Heart right ventricle (tissue), 16 donors: ENCODE measurements at places on chromosomes 4 and X.

- DNase-seq = no peak
Observed at GRCh38 chrX:21745756-21746155, 12.2 kb downstream of the SMPX start.

GRCh38 chrX:55342533-55343501, 78.1 kb upstream of the PAGE3 start:
- DNase-seq = peak; percentile 7

GRCh38 chr4:83109480-83110222, 4.9 kb downstream of the PLAC8 start:
- DNase-seq = no peak

DNA sequence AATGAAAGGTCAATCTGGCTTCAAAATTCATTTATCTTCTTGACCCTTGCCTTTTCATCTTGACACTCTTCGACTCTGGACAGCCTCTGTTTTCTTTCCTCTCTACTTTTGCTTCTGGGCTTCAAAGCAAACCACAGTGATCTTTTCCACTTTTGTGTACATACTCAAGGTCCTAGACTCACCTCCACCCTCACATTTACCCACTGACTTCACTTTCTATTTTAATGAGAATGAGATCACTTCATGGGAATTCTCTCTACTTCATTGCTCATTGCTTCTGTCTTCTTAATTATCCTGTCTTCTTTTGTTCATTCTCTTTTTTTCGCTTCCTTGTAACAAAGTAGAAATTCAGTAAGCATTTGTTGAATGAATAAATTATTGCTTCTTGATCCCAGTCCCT, 330.1 kb upstream of the HAND2 start:
- DNase-seq = no peak

- DNase-seq = no peak
Observed at GRCh38 chr4:165106518-165106917, 6.1 kb downstream of the TMEM192 start.

DNA sequence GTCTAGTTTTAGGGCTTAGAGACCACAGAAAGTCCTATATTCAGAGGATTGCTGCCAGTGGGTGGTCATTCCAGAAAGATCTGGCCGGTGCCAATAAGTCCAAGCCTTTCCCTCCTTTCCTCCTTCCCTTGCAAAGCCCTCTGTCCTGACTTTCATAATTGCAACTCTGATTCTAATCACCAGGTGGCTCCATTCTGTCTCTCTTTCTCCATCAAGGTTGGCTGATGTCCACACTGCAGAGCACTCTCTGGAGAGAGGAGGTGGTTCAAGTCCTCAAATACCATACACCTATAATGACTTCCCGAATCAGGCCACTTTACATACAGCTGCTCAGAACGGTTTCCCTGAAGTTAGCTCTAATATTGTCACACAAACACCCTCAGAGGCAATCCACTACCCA, 22.4 kb upstream of the ARMCX4 start:
- no peak for DNase-seq

DNA sequence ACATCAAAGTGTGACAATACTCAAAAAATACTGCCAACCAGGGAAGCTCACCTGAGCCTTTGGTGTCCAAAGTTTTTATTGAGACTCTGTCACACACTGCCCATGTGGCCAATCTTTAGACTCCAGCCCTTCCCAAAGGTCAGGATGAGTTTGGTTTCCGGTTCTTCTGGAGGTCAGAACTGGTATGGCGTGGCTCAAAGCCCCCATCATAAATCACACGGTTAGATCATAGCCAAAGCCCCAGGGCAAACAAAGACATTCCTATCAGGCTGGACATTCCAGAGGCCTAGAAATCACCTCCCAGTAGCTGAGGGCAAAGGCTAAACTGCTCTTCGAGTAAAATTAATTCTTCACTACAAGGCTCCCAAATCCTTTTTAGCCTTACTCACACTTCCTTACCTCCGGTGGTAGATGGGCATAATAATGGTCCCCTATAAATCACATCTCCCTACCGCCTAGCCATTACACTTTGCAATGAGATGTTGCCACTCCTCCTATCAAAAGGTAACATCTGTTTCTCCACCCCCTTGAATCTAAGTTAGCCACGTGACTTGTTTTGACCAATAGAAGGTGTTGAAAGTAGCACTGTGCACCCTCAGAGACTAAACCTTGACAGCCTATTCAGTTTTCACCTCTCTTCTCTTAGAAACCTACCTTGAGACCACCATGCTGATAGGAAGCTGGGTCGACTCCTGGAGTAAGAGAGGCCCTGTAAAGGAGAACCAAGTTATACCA, 137.8 kb upstream of the DUSP21 start:
- DNase-seq = no peak

- DNase-seq = peak; percentile 18
Observed at GRCh38 chr4:20254511-20255250, 3.0 kb downstream of the SLIT2 start.

- no peak for DNase-seq
Observed at GRCh38 chr4:93648258-93648657, 180.3 kb upstream of the ATOH1 start.

- DNase-seq = no peak
Observed at GRCh38 chr4:36053930-36054329, 190.4 kb downstream of the ARAP2 start.

DNA sequence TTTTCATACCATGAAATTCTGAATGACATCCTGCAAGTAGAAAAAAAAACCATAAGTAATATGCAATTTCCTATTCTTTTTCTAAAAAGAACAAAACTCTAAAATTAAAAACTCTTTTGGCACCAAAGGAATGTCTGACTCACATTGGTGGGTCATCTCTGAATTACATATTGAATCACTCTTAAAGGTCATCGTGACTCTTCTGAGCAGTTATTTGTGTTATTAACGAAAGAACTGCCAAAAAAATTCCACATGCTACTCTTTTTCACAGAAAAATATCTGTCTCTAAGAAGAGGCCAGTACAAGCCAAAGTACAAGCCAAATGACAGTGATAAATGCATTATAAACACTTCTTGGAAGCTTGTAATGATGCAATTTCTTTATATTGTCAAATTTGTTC, 282.2 kb downstream of the GUCY2F start:
- DNase-seq = no peak

DNA sequence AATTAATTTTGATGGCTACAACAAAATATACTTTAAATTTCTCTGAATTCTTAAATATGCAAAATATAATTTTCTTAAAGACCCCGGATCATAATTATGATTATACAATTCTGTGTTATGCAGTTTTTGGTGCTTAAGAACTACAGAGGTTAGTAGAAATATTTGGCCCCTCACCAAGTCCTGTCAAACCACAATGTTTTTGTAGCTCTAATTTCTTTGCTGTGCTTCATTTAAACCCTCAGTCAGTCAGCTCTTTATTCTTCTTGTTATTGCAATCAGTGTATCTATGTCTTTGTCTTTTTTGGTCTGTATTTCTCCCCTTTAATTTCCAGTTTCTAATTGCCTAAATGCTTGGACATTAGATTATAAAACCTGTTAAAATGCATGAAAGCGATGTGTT, 186.1 kb downstream of the CAMK2D start:
- no peak for DNase-seq

DNA sequence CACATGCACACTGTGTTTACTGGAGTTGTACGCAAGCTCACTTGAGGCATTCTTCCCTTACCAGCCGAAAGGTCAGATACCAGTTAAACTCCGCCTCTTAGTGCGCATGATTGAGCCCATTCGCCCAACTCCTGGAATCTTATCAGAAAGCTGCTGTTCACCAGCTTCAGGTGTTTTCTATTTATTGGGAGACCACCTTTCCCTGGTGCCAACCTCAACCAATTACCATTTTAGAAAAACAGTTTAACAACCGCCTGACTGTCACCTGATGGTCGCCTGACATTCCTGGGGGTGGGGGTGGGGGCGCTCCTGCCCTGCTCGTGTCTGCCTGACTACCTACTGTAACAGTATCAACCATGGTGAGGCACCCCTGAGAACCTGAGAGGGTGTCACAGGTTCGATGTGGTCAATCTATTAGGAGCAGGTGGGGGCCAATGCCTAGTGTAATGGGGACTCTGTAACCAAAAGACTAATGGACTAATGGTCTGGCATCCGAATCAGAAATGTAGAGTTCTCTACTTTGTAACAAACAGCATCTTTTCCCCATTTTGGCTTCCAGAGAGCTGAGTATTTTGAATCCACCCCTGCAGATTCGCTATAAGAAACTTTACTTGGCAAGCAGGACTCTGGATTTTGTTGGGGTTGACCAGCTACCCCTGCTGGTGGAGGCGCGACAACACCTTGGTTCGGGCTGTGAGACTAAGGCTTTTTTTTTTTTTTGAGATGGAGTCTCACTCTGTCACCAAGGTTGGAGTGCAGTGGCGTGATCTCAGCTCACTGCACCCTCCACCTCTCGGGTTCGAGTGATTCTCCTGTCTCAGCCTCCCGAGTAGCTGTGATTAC, 58.2 kb upstream of the ZNF157 start:
- DNase-seq = peak; percentile 13

- no peak for DNase-seq
Observed at GRCh38 chrX:151870602-151871001, 42.1 kb upstream of the MAGEA4 start.

- no peak for DNase-seq
Observed at GRCh38 chr4:152368001-152368400, 167.9 kb downstream of the FBXW7 start.

GRCh38 chr4:143270256-143270838, 66.3 kb upstream of the GAB1 start:
- DNase-seq = no peak

GRCh38 chr4:104283303-104283702, 211.4 kb downstream of the CXXC4 start:
- no peak for DNase-seq

GRCh38 chrX:151974336-151975227, at the start of gene GABRE:
Gene GABRE, minus strand, starts transcription at chrX:151974676. Its CDS starts 51 bp downstream, at chrX:151974625.
- peak; percentile 68 for DNase-seq

- peak; percentile 31 for DNase-seq
Observed at GRCh38 chr4:169079942-169080827, 70.1 kb upstream of the CBR4 start.

GRCh38 chrX:48927736-48928382, 9.0 kb upstream of the PIM2 start:
- no peak for DNase-seq

DNA sequence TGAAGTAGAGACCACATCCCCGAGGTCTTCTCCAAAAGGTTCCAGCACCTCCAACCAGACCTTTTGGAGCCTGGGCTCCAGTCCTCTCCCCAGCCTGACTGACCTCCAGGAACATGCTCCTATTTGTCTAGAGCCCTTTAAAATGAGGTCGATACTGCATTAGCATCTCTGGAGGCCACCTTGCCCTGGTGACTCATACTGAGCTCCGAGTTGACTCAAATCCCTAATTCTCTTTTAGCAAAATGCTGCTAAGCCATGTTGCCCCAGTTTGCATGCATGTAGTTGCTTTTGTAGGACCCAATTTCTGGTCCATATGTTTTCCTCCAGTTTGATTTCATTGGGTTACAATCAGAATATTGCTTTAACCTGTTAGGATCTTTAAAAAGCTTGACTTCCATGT, 43.5 kb upstream of the CITED1 start:
- no peak for DNase-seq

DNA sequence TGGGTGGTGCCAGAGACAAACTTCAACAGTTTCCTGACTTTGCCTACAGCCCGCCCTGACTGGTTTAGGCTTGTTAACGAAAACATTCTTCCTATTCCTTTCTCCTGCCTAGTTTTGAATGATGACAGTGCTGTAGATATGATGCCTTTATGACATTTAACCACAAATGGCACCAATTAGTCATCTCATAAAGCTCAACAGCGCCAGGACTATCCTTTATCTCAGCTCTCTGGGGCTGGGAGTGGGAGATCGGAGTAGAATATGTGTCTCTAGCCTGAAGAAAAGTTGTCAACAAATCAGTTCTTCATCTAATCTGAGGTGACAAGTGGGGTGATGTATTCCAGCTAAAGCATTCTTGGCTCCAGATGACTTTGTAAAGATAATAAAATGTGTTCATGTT, 64.6 kb upstream of the SH3RF1 start:
- no peak for DNase-seq

DNA sequence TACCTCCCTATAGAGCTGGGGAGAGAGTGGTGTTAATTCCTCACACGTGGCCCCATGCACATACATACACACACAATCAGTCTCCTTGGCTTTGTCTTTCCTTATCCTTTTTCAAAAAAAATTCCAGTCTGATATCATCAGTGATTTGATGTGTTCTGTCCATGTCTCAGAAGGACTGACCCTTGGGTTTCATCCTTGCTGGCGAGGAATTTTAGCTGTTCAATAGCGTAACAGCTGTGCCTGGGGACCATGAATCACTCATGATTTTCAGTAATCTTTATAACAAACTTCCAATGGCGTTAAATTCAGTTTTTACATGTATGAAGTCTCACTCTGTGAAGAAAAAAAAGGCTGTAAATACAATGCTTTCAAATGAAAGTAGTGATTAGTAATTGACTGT, 204.6 kb downstream of the RBMX2 start:
- DNase-seq = no peak

DNA sequence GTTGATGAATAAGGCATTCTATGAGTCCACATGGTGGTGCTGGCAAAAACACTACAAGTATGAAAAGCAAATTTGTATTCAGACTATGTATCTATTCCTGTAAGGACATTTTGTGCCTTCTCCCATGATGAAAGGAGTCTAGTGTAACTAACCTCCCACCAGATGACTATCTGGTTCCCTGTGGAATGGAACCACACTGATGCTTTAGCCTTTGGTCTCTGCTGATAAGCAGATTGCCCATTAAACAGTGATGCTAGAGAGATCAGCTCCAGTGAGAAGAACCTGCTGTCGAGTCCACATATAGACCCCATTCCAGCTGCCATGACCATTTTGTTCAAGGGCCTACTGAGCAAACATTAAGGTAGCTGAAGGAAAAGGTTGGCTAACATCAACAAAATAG, 10.5 kb upstream of the THOC2 start:
- no peak for DNase-seq

DNA sequence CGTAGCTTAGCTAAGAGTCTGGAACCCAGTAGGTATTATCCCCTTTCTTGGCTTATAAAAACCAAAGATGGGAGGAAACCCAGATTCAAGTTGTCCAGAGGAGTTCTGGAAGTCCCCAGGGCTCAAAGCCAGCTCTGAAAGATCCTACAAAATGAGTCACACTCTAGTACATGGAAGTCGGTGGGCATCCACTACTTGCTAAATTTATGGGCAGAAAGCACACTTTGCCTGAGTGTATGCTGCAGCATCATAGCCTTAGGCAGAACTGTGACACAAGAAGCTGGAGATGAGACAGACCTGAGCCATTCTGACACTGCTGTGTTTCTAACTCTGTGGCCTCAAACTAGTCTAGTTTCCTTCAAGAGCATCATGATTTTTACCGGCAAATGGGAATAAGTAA, 429.3 kb downstream of the AFF2 start:
- no peak for DNase-seq

- DNase-seq = no peak
Observed at GRCh38 chrX:18596096-18596495, 75.8 kb downstream of the RS1 start.

- peak; percentile 9 for DNase-seq
Observed at GRCh38 chr4:3389233-3390215, 52.2 kb upstream of the HGFAC start.

- no peak for DNase-seq
Observed at GRCh38 chrX:16213961-16214360, 46.7 kb downstream of the MAGEB17 start.

DNA sequence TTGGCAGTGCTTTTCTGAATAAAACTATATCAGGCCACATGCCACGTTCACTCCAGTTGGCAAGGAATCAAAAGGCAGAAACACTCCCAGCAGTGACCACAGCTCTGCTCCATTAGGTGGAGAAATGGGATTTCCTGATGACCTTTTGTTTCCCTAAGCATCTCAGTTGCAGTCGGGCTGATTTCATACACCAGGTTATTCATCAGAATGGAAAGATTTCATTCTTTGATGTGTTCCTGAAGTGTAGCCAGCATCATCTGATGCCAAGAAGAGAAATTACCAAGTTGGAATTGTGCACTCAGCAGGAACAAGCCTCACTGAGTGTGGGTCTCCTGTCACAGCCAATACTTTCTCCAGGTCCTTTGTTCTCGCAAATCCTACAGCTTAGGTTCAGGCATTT, 193.7 kb downstream of the SPATA18 start:
- no peak for DNase-seq
